ENCODE measurements at places on chromosomes 6 and 20.

DNA sequence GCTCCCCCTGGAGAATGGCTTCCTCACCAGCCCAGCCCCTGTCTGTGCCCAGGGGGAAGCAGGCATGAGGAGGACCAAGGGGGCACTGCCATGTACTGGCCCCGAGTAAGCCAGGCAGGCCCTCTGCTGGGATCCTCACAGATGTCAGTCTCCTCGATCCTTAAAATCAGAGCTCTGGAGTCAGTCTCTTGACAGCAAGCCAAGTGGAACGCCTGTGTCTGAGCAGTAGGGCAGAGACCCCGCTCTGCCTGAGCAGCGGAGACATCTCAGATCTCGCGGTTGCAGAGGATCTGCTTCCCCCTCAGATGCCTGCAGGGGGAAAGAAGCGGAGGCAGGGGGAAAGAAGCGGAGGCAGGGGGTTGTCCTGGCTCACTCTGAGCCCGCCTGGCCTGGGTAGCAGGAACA lies 92.6 kb downstream of the SNX5 start:
- no peak for DNase-seq

GRCh38 chr6:82035526-82035925 lies 212.0 kb downstream of the IBTK start:
- DNase-seq: no peak

- no peak for DNase-seq
Observed at GRCh38 chr20:14701326-14701725, 363.9 kb upstream of the FLRT3 start.

GRCh38 chr6:147131532-147132128 lies 72.6 kb upstream of the STXBP5 start:
- DNase-seq: no peak

- no peak for DNase-seq
Observed at GRCh38 chr6:134830940-134831339, 119.0 kb downstream of the ALDH8A1 start.

DNA sequence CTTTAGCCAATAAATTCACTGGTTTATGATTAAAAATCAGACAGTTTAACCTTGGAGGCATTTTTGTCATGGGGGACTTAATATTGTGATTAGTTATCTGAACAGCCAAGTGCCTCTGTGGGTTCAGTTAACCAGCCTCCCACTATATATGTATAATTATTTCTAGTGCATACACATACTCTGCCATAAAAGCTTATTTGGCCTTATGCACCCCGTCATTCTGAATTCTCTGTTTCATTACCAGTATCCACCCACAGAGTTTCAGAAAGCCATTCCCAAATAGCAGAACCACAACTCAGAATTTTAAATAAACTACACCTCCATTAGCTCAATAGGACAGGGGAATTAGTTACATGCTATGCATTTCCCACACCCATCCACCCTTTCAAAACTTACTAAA lies 279.7 kb downstream of the ZFAND3 start:
- DNase-seq: no peak

- no peak for DNase-seq
Observed at GRCh38 chr20:42212391-42212790, 594.2 kb upstream of the CHD6 start.

DNA sequence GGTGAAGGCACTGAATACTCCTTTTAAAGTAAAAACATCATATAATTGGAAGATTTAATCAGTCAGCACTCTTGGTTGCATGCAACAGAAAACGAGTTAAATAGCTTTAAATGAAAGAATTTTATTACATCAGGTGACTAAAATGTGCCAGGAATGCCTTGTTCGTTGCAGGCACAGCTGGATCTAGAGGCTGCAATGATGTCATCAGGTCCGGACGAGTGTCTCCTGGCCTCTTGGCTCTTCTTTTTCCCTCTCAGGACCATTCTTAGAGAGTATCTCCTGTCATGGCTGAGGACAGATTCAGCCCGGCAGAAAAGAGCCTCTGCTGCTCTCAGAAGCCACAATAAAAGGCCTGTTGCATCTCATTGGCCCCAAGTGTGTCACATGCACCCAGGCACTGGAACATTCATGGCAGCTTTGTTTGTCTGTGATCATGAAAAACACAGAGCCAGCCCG lies 510.7 kb upstream of the SULF2 start:
- DNase-seq: no peak
